ENCODE measurements at places on chromosomes 16 and 17.

DNA sequence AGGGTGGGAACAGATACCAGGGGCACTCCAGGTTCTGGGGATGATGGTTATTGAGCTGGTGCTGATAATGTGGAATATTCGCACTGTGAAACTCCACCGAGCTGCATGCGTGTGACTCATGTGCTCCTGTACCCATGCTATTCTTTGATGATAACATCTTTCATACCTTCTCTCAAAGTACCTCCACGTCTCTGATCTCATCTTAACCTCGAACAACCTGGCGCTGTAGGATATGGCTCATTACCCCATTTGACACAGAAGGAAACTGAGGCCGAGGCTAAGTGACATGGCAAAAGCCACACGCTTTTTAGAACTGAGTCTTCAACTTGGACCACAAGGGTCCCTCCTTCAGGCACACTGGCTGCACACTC is 30.2 kb upstream of the MRPS23 start:
- DNase-seq: no peak

- no peak for DNase-seq
Observed at GRCh38 chr16:89097392-89097772, 3.7 kb downstream of the ACSF3 start.

GRCh38 chr17:1347589-1348323 is 52.3 kb downstream of the YWHAE start:
- DNase-seq: no peak

DNA sequence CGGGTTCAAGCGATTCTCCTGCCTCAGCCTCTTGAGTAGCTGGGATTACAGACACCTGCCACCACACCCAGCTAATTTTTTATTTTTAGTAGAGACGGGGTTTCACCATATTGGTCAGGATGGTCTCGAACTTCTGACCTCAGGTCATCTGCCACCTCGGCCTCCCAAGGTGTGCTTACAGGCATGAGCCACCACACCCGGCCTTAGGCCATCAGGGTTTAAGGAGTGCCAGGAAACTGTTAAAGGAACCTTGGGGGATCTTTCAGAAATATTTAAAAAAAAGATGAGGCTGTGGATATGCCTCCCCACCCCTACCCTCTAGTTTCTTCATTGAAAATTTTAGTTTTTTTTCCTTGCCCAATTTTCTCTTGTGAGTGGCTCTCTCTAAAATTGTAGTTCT is 31.4 kb upstream of the UBE2G1 start:
- no peak for DNase-seq

DNA sequence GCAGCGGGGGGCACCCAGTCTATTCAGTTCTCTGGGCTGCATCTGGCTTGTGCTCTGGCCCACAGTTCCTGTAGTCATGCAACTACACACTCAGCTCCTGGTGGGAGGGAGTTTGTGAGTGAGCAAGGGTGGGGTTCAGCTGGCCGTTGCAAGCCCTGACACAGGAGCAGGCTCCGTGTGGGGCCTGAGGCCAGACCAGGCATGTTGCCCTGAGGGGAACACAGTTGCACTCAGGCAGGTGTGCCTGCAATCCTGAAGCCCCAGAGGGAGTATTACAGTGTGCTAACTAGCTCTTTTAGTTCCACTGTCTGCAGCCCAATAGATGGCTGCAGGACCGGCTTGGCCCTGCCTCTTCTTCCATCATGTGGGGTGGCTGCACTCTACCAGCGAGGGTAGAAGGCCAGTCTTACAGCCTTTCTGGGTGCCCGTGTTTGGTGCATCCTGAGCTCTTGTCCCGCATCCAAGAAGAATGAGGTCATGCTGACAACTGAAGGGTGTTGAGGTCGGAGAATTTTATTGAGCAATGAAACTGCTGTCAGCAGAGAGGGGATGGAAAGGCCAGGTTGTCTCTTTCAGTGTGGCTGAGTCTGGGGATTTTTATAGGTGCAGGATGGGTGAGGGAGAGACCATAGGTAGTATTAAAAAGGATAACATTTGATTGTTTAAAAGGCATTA is 49.9 kb upstream of the ELAC2 start:
- DNase-seq: no peak

GRCh38 chr17:43534909-43535308 is 11.2 kb downstream of the ETV4 start:
- DNase-seq: no peak
